ENCODE measurements at places on chromosomes 7 and 10.
A peak's percentile ranks its signal among the peaks of the same experiment; 100 is the strongest.

DNA sequence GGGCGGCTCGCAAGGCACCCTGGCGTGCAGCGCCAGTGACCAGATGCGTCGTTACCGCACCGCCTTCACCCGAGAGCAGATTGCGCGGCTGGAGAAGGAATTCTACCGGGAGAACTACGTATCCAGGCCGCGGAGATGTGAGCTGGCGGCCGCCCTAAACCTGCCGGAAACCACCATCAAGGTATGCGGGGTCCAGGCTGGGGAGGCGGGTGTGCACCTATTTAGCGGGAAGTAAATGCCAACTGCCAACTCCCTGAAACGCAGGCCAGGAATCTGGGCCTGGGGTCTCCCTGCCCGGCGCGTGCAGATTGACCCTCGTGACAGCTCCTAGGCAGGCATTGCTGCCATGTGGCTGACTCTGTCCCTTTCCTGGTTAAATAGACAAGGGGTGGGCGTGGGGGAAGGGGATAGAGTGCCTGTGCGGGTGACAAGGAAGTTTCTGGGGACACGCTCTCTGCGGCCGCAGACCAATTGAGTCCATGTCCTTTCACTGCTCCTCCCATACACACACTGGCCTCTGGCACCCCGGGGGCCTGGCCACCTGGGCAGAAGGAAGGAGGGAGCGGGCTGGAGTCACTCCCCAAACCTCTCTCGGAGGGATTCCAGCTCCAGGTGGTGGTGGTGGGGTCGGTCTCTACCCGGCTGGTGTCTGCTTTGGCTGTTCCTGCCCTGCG lies 2.7 kb downstream of the EVX1 start:
- no peak for DNase-seq

DNA sequence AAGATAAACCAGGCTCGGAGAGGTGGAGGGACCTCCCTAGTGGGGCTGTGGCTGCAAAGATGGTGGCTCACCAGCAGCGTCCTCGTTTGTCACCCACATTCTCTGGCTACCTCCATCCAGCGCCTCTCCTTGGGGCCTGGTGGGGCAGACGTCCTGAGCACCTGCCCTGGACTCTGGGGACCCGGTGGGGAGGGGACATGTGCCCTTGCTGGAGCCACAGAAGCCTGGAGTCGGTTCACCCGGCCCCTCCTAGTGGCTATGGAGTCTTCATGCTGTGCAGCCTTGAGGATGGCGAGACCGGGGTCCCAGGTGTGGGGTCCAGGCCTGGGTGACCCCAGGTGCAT lies 14.5 kb downstream of the TTYH3 start:
- DNase-seq: no peak

GRCh38 chr7:20089431-20089830 lies 127.8 kb downstream of the MACC1 start:
- DNase-seq: no peak

DNA sequence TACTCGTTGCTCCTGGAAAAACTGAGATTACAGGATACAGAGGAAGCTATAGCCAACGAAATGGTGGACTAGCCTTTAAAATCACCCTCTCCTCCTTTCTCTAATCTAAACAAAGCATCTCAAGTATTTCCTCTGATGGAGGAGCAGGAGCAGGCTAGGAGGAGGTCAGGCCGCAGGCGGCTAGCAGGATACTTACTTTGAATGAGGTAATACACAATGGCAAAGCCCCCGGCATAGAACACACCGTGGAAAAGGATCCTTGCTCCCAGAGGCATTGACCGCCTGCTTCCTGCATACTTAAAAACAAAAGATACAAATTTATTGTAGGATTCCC lies 64.4 kb downstream of the STK17A start:
- peak; percentile 61 for DNase-seq

GRCh38 chr7:93856323-93856722 lies 34.2 kb downstream of the TFPI2 start:
- no peak for DNase-seq

- no peak for DNase-seq
Measured at GRCh38 chr10:17488848-17489247, 34.5 kb upstream of the ST8SIA6 start.

- DNase-seq: no peak
Measured at GRCh38 chr7:81632418-81632817, 137.4 kb downstream of the HGF start.

DNA sequence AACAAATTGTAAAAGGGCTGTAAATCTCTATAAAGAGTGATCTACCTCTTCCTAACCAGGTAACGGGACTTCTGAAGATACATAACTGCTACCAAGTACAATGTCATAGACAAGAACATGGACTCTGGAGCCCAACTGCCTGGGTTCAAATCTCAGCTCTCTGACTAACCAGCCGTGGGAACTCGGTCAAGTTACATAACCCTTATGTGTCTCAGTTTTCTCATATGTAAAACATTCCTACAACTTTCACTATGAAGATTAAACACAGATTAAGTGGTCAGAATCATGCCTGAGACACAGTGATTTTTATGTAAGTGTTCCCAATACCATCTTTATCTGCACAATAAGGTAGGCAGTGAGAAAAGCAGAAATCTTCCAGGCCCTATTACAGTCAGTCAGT lies 52.6 kb downstream of the ITGB1 start:
- no peak for DNase-seq

GRCh38 chr10:5960070-5960972 lies 17.0 kb downstream of the IL15RA start:
- DNase-seq: no peak

DNA sequence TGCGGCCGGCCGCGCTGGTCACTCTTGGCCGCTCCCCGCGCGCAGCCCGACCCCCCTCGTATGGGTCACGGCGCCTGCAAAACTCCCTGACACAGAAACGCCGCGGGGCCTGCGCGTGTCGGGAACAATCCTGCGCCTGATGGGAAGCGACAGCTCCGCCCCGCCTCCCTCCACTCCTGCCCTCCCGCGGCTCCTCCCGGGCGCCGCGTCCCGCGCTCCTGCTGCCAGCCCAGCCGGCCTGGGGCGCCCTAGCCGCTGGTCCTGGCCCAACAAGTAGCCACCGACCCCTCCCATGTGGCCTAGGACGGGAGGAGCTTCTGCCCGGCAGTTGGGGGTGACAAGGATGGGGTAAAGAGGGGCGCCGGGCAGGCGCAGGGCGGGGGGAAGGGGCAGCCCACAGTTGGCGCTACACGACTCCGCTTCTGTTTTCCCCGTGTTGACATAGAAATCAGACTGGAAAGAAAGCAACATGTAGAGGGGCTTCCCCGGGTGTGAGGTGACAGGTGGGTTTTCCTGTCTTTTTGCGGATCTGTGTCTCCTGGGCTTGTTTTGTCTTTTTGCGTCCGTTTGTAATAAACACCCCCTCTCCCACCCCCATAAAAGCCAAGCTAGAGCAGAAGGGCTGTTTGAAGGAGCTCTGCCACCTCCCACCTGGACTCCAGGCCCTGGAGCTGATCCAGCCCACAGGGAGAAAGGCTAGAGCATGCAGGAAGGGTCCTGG lies 35.1 kb upstream of the PAX2 start:
- DNase-seq: no peak

- no peak for DNase-seq
Measured at GRCh38 chr7:125357676-125358455, 428.2 kb upstream of the POT1 start.
